Head of caudate nucleus (tissue), 42 donors: ENCODE measurements at places on chromosomes 7 and 10.

GRCh38 chr10:120783867-120784266, 67.3 kb upstream of the WDR11 start:
- DNase-seq: no peak

GRCh38 chr10:1520909-1521565, 216.3 kb downstream of the ADARB2 start:
- DNase-seq: no peak

DNA sequence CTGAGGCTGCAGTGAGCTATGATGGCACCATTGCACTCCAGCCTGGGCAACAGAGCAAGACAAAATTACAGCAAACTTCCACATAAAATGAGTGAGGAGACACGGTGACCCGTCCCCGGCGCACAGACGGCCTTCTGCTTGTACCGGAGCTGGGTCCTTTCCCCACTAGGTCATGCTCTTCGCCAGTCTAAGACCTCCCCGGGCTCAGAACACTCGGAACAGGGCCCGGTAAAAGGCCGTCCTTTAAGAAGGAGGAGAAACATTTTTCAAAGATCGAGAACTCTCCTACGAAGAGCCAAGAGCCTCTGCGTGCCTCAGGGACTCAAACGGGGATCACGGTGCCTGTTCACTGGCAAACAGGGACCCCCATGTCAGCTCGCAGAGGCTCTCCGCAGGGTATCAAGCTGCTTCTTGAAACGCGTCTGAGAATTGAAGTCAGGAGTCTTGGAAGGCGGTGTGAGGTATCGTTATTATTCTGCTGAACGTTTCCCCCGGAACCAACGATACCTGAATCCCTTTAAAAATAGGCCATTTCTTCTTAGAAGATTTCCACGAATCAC, 9.0 kb downstream of the CARD11 start:
- DNase-seq: no peak

DNA sequence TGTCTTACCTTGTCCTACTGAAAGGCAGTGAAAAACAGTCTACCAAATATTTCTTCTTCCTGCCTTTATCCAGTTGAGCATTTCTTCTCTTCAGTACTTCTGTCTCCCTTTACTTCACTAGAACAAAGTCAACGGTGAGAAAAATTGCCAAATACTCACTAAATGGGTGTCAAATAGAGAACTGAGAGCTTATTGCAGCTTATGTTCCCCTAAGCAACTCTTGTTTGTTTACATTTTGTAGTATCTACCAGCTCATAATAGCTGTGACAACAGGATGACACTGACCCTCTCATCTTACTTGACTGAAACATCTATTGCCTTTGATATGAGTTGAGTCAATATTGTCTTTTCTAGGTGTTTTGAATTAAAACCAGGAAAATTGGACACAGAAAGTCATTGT, 327.9 kb upstream of the SORCS1 start:
- no peak for DNase-seq

DNA sequence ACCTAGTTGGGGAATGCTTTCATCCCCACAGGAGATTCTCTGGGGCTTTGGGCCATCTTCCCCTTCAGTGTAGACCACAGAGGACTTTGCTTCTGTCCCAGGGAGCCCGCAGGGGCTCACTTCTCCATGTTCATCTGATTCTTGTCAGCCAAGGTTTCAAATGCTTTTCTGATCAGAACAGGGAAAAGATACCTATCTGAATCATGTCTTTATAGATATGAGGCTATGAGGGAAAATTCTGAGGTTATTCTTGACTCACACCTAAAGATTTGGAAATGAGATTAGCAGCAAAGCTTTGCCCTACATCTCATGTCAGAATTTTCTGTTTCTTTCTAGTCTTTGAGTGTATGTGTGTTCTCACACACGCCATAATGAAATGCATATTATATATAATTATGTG, 53.3 kb downstream of the FIGNL1 start:
- DNase-seq: no peak

- no peak for DNase-seq
Observed at GRCh38 chr7:33981671-33982424, 76.5 kb downstream of the BMPER start.

DNA sequence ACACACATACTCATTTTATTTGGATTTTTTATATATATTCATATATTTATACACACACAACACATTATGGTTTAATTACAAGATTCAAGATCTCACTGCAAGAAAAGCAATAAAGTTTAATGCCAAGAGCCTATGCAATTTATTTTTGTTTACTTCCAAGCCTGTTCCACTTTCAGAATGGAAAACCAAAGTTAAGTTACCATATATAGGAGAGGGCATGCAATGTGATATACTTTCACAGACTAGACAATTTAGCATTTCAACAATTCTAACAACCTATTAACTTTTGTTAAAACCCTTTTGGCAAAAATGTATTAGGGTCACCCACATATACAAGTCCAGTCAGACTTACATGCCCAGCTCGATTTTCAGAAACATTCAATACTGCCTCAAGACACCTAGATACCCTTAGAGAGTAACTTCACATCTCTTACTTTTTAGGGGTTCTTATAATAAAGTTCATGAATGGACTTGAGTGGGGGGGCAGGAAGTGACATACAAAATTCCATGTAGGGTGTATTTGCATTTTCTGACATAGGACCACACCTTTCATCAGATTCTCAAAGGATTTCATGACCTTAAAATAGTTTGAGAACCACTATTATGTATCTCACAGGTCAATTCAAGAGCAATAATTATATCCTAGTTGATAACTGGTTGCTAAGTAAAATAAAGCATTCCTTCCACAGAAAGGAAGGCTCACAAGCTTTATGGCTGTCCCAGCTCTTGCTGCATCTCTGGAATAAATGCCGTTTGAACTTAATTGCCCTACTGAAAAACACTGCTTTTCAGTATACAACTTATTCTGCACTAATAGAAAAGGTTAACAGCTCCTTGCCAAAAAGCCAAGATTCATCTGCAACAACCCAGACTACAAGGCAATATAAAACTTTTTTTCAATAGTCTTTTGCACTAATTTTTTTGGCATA, 2.5 kb downstream of the P4HA1 start:
- DNase-seq: no peak

DNA sequence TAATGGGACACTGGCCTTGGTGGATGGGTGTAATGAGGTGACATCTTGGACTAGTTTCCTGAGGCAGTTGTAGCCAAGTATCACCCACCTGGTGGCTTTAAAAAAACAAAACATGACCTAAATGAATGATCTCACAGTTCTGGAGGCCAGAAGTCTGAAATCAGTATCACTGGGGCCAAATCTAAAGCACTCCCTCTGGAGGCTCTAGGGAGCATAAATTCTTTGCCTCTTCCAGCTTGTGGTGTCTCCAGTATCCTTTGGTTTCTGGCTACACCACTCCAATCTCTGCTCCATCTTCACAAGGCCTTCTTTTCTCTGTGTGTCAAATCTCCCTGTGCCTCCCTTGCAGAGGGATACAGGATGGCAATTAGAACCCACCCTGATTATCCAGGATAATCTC, 342.9 kb downstream of the CALN1 start:
- no peak for DNase-seq

- no peak for DNase-seq
Observed at GRCh38 chr7:32428546-32428945, 61.6 kb downstream of the LSM5 start.

GRCh38 chr7:122256046-122256445, 48.5 kb downstream of the FEZF1 start:
- DNase-seq: no peak

DNA sequence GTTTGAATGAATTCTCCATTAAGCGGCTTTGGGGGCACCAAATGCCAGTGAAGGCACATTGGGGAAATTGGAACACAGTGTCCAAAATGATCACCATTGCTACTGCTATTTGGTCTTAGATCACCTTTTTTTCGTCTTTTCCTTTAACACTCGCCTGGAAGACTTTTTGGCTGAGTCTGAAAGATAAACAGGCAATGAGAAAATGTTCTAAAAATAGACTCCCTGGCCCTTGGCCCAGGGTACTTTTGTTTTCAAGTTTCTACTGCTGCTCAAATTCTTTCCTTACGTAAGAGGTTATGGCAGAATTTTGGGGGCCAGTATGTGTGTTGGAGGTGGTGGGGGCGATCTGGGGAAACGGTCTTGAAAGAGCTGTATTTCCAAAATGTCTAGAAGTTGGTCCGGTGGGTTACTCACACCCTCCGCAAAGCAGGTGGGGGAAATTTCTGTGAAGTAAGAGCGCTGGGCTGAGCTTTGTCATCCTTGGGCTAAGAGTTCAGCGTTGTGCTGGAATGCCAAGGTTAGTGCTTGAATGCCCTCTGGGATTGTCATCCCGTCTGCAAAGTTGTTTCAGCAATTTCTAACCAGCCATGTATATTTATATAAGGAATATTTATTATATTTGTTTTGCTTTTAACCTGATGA, 1.3 kb upstream of the ITPRIP start:
- no peak for DNase-seq

DNA sequence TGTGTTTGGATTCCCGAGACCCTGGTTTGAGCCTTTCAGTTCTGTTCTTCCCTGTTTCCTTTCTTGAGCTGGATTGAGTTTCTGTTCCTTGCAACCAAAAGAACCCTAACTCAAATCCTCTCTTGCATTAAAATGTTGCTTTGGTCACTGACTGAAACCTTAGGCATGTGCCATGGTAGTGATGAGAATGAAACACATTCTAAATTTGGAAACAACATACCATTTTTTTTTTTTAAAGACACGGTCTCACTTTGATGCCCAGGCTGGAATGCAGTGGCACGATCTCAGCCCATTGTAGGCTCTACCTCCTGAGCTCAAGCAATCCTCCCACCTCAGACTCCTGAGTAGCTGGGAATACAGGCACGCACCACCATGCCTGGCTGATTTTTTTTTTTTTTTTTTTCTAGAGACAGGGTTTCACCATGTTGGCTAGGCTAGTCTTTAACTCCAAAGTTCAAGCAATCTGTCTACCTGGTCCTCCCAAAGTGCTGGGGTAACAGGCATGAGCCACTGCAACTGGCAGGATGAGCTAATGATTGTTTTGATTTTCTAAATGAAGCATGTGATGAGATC, 8.4 kb downstream of the THAP5 start:
- DNase-seq: no peak

- DNase-seq: no peak
Observed at GRCh38 chr7:130814778-130815335, 80.8 kb upstream of the KLF14 start.

GRCh38 chr7:91264046-91264923, at the start of gene FZD1:
FZD1 (plus strand) TSS chr7:91264433; CDS start chr7:91264881, 448 bp downstream.
- DNase-seq: peak; percentile 96

GRCh38 chr7:94700926-94701554, 45.1 kb upstream of the SGCE start:
- no peak for DNase-seq

DNA sequence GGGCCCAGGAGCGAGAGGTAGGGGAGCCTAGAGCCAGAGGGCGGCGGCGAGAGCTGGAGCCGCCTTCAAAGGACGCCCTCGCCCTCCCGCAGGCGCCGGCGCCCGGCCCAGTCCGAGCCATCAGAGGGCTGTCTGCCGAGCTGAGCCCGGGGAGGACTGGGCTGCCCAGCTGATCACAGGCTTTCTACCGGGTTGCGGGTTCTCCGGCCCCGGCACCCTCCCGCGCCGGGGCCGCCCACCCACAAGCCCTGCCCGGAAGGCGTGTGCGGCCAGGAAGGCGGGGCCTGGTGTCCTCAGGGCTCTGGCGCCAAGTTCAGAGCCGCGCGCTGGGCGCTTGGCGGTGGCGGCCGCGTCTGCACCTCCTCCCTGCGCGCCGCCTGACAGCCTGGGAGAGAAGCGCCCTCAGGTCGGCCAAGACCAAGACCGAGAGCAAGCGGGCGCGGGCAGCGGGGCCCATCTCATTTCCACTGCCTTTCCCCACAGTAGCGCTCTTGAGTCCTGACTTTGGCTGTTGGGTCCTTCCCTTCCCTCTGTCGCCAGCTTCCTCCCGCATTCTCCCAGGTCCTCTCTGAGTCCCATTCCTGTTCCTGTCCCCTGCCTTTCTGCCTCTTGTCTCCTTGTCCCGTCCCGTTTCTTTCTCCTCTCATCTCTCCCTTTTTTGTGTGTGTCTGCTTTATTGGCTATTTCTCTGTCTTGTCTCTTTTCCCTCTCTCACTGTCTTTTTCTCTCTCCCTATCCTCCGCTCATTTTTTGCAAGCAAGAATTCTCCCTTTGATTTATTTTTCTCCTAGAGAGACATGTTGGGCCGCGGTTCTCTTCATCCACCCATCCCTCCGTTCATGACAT, 60.6 kb upstream of the MSMB start:
- DNase-seq: peak; percentile 20

- DNase-seq: no peak
Observed at GRCh38 chr10:34670081-34670480, 145.0 kb downstream of the PARD3 start.
